ENCODE measurements at places on chromosomes 12 and 14. TPM values are rescaled to one million over a fixed set of nuclear protein-coding genes. Genes with fewer than 3 reads are reported as not detected.

Gene KRT71
- not detected for total RNA-seq

Gene TESPA1
- not detected for total RNA-seq

Gene ALG10
- 14.4 TPM for total RNA-seq

Gene RPS29
- total RNA-seq: 16,427 TPM

Gene ITGA7
- total RNA-seq: 2.0 TPM

Data from kidney epithelial cell (primary cell).